Stimulated activated CD4-positive, alpha-beta T cell treated with anti-CD3 and anti-CD28 coated beads, Interleukin-4, amount 100 ng/mL, for 24 hours (primary cell): ENCODE measurements at places on chromosomes 6 and 20.

- DNase-seq = no peak
Measured at GRCh38 chr6:139611327-139612134, 237.1 kb upstream of the CITED2 start.

DNA sequence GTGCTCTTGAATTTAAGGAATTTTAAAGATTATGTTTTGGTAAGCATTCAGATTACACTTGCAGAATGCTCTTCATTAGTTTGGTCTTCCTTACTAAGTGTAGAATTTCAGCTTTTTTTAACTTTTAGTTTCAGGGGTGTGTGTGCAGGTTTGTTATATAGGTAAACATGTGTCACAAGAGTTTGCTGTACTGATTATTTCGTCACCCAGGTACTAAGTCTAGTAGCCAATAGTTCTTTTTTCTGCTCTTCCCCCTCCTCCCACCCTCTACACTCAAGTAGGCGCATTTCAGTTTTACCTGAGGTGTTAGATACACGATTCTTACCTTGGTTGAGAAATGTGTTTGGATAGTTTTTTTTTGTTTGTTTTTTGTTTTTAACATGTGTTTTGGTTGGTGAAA lies 68.3 kb downstream of the AFG1L start:
- DNase-seq = no peak

DNA sequence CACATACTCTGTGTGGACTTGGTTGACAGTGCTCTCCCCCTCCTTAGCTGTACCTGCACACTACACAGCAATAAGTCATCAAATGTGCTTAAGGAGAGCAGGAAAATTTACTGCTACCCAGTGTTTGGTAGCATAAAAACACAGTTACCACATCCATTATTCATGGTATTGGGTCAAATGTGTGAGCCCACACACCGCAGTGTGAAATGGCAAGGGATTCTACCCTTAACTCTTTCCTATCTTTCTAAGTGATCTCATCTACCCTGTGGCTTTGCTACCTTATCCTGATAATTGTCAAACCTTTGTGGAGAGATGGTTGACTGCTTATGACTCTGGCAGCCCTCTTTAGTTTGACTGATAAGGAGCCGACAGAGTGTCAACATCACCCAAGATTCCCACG lies 47.6 kb downstream of the STX11 start:
- no peak for DNase-seq

DNA sequence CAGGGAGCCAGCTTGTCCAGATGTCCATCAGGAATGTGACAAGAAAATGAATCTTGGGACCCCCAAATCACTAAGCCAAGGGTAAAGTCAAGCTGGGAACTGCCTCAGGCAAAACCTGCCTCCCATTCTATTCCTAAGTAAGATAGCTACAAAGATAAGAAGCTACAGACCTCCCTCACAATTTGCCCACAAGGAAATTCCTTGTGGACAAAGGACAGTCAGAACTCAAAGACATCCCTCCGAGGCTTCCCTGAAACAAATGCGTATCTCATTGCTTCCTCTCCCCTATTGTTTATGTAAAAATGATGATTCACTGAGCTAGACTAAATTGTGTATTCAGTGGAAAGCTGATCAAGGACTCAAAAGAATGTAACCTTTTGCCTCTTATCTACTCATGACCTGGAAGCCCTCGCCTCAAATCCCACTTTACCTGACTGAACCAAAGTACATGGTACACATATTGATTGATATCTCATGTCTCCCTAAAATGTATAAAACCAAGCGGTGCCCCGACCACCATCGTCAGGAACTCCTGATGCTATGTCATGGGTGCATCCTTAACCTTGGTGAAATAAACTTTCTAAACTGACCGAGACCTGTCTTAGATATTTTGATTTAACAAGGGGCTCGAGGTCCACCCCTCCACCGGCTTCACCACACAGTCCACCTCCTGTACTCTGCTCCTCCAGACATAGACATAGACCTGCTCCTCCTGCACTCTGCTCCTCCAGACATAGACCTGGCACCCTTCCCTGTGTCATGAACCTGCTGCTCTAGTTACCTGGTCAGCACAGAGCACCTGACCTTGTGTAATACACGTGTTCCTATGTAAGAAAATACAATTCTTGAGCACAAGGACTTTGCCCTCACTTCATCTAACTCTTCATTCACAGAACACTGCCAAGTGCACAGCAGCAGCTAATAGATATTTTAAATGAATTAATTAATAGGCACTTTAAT lies 81.4 kb downstream of the WDR27 start:
- DNase-seq = no peak

GRCh38 chr6:119501798-119502483 lies 152.4 kb upstream of the MAN1A1 start:
- DNase-seq = no peak

DNA sequence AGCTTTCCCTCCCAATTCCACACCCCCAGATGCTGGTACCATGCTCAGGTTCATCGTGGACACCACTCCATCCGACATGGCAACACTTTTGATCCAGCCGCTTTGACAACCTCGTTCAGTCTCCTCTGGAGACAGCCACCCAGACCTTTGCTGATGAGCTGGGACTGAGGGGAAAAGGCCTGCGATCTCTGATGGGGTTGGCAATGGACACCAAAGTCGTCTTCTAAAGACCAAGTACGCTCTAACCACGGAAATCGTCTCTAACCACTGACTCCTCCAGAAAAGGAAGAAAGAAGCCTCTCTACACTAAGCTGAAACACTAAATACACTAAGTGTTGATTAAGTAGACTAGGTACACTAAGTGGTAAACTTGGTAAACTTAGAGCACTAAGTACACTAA lies 26.1 kb upstream of the HLA-E start:
- no peak for DNase-seq

DNA sequence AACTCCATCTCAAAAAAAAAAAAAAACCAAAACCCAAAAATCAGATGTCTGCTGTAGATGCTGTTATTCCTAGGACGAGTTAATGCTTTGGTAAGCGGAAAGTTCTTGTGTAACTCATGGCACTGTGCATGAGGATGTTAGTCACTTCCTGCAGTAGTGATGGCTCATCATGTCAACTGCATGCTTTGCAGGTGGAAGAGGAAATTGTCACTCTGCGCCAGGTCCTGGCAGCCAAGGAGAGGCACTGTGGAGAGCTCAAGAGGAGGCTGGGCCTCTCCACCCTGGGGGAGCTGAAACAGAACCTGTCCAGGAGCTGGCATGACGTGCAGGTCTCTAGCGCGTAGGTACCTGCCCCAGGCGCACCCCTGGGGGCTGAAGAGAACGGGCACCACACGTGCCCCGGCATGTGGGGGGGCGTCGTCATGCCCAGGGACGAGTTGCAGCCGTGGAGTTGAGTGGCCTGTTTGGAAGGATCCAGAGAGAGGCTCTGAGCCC lies 8.5 kb downstream of the TPD52L2 start:
- peak; percentile 64 for DNase-seq

DNA sequence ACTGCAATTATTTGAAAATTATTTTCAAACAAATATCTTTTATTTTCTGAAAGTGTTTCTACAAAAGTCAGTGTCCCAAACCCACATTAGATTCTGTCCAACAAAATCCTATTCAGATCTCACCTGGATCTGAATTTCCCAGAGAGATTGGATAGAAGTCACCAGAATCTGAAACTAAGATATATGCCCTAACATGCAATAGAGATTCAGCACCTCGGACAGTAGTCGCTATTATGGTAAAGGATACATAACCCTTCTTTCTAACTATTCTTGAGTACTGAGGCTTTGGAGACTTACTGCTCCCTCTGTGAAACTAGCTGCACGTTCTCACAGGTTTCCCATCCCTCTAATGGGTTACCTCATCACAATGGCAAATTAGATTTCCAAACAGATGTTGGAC lies 151.4 kb downstream of the ID4 start:
- DNase-seq = no peak

DNA sequence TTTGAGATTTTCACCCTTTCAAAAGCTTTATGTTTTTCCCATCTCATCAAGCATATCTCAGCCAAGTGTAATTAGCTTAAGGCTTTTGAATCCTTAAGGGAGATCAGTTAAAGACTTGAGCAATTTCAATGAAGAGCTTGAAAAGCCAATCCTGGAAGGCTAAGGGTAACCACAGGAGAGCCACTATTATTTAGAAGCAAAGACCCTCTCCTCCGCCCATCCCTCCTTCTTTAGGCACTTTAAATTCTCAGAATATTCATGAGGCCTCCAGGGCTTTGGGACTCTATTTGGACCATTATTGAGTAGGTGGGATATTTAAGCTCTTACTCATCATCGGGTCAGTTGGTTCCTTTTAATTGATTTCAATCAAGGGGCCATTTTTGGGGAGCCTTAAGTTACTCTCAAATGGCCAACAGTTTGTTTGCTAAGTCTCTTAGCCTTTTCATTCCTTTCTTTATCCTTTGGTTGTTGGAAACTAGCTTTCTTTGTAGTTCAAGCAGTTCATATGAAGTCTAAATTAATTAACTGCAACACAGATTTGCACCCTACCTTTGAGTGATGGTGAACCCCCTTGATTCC lies 567.2 kb downstream of the KIF16B start:
- no peak for DNase-seq

GRCh38 chr6:112018619-112019416 lies 35.1 kb upstream of the CCN6 start:
- no peak for DNase-seq

- DNase-seq = no peak
Measured at GRCh38 chr20:13447385-13448180, 191.1 kb downstream of the TASP1 start.

- DNase-seq = no peak
Measured at GRCh38 chr6:126267626-126268025, 72.3 kb upstream of the CENPW start.

GRCh38 chr6:136251394-136251793 lies 1.3 kb upstream of the MTFR2 start:
- DNase-seq = no peak

GRCh38 chr6:17877196-17877894 lies 110.1 kb downstream of the KIF13A start:
- DNase-seq = no peak

- no peak for DNase-seq
Measured at GRCh38 chr20:48631114-48632016, 196.4 kb downstream of the PREX1 start.

DNA sequence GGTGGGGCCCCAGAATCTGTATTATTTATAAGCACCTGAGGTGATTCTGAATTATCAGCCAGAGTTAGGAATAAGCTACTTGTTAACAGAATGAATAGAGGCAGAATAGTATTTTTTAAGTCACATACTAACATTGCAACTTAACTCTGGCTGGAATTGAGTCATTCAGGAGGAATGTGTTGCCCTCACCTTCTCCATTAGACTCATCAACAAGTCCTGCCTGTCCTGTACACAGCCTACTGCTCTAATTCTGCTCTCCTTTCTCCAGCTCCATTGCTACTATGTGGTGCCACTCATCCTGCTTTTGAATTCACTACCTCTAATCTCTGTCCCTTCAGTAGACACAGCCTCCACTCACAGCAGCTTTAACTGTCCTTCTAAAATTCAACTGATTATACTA lies 669.4 kb downstream of the DHX35 start:
- DNase-seq = no peak

- DNase-seq = no peak
Measured at GRCh38 chr20:14569641-14570040, 232.2 kb upstream of the FLRT3 start.

- peak; percentile 11 for DNase-seq
Measured at GRCh38 chr20:33211817-33212424, 5.2 kb upstream of the BPIFA3 start.

DNA sequence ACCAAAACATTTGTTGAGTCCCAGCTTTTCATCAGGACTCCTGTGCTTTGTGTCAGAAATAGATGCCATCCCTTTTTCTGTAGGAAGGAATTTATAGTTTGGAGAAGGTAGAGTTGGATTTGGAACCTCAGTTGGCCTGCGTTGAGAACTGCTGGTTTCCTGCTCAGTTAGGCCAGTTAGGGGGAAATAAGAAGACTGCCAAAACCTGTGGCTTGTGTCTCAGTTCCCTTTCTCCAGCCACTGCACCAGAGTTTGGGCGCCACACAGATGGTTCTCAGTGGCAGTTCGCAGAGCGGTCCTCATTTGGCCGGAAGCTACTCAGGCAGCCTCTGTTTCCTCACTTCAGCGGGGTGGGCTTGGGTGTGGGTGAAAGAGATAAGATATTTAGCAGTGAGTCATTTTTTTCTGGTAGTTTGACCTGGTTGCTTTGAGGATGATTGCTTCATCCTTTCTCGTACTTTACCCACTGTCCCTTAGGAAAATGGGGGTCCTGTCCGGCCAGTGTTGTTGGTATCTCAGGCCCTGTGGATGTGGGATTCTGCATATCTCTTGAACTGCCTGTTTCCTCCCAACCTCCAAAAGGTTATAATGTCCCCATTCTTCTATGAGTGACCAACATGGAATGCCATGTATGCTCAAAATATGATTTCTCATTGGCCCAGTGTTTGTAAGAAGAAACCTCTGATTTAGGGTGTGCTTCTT lies 53.7 kb downstream of the JARID2 start:
- no peak for DNase-seq

- DNase-seq = no peak
Measured at GRCh38 chr6:63732336-63732735, 96.7 kb downstream of the PHF3 start.

DNA sequence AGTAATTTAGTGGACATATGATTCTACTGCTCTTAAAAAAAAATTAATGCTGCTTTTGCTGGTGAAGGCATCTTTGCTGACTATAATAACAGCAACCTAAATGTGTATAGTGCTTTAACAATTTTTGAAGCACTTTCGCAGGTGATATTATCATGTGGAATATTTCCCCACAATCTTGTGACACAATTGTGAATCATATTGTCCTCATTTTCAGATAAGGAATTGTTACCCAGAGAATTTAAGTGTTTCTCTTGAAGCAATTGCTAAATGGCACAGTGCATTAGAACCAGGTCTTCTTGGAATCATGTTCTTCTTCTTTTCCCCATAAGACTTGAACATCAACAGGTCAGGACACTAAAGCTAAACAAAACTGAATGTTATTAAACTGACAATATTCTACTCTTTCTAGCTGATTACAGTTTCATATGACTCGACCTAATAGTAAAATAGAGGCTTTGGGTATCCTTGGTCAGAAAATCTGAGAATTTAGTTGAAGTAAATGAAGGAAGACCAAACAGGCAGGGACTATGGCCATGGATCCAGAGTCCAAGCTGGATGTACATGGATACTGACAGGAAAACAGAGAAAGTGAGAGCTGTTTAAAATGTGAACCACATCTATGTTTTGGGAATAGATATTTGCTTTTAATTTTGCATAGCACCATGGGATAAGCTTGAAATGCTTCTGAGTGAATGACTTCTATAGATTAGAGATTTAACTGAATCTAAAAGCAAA lies 121.8 kb upstream of the SLC35B3 start:
- no peak for DNase-seq

DNA sequence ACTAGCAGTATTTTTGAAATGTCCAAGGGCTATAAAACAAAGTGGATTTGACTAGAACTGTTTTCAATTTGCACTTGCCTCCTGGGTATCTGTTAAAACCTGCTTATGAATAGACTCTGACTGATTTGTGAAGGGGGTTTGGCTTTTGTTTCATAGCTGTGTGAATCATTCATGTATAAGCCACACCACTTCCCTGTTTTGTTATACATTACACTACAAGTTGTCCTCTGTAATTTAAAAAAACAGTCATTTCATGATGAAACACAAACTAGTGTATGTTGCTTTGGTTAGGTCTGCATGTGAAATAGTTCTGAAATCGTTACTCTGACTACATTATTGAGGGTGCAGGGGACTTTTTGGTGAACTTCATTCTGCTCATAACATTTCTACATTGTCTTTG lies 121.7 kb downstream of the NKAIN2 start:
- no peak for DNase-seq

- DNase-seq = no peak
Measured at GRCh38 chr20:16209951-16210361, 363.3 kb downstream of the KIF16B start.
